ENCODE measurements at places on chromosomes 16 and 17. TPM values are rescaled to one million over a fixed set of nuclear protein-coding genes. Genes with fewer than 3 reads are reported as not detected.

Gene ENO3
- total RNA-seq: 0.43 TPM

Gene ODAD4
- total RNA-seq: 0.29 TPM

Gene HOXB4
- total RNA-seq: 4.3 TPM

Gene CACNG5
- not detected for total RNA-seq

Gene RTN4RL1
- not detected for total RNA-seq
